AG08396 (cell line): ENCODE measurements at places on chromosomes 12 and 14.

- peak; percentile 51 for DNase-seq
Measured at GRCh38 chr12:56941299-56942017, 7.2 kb upstream of the SDR9C7 start.

GRCh38 chr12:26369588-26369987 is 174.2 kb downstream of the SSPN start:
- peak; percentile 65 for DNase-seq

DNA sequence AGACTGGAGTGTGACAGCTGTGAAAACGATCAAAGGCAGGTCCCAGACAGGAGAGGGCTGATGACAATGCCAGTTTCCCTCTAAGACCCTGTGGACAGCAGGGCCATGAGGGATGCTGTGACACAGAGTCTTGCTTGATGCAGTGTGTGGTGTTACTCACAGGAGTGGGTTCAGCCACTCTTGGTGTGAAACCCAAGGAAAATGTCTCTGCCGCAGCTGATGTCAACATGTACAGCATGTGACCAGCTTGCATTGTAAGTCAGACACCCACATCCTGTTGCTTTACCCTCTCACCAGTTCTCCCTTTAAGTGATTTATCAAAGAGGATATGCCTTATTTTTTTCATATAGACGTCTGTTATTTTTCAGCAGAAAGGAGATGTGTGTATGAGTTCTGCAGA is 268.6 kb downstream of the BTG1 start:
- DNase-seq, result no peak

DNA sequence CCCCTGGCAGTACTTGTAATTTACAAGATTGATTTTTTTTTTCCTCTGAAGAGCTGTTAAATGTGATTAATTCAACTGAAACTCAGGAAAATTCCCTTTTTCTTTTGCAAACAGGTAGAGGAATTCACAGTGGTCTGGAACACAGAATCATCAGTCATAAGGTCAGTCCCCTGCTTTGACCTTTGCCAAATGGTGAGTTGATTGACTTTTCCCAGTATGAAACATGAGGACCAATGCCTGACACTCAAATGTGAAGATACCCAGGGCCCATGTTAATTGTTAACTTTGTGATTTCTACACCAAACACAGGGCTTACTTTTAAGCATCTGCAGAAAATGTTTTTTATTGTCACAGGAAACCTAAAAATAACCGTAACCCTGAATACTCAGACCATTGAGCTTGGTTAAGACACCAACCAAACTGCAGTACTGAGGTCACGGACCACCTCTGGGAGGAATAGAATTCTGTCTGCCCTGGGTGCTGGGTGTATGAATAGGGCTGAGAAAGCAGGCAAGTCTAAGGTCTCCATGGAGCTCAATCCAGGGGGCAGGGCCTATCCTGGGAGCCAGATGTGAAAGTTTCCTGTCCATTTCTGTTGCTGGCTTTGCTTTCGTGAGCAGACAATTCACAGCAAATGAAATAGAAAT is 192.4 kb downstream of the TMX1 start:
- DNase-seq, result no peak

GRCh38 chr14:99352688-99353280 is 80.8 kb upstream of the BCL11B start:
- no peak for DNase-seq

DNA sequence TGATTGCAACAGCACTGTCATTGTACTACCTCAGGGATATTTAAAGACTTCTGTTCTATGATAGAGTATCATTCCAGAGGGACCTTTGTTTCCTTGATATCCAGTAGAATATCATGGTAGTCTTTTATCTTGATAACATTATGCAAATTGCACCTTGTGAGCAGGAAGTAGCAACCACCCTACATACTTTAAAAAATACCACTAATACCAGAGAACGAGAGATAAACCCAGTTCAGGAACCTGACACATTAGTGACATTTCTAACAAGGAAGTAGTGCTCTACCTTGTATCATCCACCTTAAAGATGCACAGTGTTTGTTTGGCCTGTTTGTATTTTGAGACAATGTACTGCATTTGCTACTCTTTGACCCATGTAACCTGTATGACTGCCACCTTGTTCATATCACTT is 8.8 kb upstream of the MAP4K5 start:
- no peak for DNase-seq

GRCh38 chr12:27782481-27782880 is 2.4 kb upstream of the MANSC4 start:
- DNase-seq, result no peak

DNA sequence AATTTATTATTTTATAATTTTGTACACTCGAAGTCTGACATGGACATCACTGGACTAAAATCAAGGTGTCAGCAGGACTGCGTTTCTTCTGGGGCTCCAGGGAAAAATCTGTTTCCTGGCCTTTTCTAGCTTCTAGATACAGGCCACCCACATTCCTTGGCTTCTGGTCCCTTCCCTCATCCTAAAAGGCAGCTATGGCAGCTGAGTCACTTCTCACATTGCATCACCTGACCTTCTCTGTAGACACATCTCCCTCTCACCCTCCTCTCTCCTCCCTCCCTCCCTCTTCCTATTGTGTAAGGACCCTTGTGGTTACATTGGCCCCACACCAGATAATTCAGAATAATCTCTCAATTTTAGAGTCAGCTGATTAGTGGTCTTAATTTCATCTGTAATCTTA is 92.4 kb downstream of the RPS6KA5 start:
- no peak for DNase-seq

- no peak for DNase-seq
Measured at GRCh38 chr12:127286281-127286680, 980.7 kb upstream of the TMEM132C start.

DNA sequence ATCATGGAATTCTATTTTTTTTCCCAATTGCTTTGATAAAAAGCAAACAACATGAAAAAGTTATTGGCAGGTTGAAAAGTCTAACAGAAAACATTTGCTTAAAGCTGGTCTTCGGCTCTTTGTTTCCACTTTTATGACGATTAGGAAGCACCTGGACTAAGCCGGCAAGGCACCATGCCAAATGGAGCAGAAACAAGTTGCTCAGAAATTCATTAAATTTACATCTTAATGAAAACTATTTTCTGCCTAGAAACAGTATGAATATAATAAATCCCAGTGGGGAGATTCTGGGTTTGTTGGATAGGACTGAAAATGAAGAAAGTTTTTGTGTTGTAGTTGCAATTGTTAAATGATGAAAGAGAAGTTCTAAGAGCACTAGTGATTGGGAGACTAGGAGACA is 51.4 kb upstream of the OR9K2 start:
- no peak for DNase-seq

GRCh38 chr12:96402061-96402460 is 1.8 kb upstream of the CDK17 start:
- DNase-seq, result no peak

- no peak for DNase-seq
Measured at GRCh38 chr14:75338398-75338797, 59.8 kb downstream of the FOS start.

DNA sequence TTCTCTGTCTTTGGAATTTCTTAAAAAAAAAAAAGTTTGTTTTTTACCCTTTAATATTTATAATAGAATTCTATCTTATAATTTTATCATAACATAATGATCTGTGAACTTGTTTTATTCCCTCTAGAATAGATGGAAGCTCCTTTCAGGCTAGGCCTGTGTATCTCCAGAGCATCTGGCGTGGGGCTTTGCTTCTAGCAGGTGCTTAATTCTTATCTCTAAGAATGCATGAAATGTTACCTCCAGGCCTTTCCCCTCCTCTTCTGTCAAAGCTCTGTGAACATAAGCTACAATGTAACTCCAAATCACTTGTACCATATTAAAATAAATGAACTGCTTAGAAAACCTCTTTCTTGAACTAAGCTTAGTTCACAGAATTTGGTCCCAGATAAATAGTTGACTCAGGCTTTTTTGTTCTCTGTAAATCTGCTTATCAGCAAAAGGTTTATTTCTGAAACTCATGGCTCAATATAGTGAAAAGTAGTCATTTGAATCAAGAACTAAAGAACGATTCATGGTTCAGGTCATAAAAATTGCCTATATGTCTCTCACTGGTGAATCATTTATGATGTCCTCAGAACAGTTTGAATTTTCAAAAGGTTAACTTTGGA is 407.1 kb downstream of the TRHDE start:
- DNase-seq, result no peak

- no peak for DNase-seq
Measured at GRCh38 chr14:73909681-73910080, 23.0 kb downstream of the ZNF410 start.

DNA sequence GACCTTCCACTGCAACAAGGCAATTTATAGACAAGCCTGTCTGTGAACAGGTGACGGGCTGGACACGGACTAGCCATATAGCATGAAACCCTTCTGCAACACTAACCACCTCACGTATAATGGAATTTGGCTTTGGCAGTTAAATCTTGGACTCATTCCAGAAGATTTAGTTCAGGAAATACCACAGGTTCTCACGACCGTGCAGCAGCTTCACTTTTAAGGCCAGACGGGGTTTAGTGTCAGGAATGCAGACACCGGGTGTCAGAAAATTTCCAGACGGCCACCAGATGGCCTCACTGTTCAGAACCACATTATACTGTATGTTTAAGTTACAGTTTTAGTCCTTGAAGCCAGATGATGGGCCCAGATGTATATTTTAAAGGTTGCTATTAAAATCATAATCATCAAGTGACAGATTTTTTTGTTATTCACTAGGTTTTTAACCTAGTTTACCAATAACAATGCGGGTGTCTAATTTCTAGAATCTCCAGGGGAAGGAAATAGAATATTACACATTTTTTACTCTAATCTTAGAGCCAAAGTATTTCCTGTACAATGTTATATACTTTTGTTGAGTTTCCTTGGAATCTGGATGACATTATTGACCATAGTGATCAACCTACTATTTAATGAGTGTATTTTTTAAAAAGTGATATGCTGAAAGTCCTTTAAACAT is 90.5 kb upstream of the TMPO start:
- DNase-seq, result peak; percentile 63

DNA sequence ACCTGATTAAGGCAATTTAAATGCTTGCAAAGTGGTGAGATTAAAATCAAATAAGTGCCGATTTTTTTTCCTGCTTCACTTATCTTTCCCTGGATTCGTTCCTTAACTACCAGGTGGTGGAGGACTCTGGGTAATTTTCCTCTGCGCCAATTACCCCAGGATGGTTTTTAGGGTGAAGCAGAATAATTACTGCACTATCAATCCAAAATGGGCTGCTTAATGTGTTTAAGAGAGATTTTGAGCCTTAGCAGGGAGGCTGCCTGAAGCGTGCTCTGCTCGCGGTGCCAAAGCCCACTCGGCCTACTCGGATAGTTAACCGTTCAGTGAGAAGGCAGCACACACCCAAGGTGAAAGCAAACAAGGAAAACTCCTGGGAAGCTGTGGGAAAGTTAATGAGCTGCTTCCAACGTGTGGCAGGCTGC is 274.9 kb upstream of the LMO3 start:
- no peak for DNase-seq

DNA sequence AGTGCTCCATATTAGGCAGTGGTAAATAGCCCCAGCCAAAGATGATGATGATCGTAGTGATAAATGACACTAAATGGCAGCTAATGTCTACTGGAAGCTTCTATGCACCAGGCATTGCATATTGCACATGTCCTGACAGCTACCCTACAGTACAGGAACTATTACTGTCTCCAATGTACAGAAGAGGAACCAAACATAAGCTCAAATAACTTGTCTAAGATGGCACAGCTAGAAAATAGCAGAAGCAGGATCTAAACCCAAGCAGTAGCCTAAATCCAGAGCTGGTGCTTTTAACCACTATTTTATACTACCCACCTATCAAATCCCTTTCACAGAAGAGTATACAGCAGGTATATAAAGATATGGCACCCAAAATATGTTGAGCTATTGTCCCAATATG is 28.9 kb downstream of the ESR2 start:
- no peak for DNase-seq

DNA sequence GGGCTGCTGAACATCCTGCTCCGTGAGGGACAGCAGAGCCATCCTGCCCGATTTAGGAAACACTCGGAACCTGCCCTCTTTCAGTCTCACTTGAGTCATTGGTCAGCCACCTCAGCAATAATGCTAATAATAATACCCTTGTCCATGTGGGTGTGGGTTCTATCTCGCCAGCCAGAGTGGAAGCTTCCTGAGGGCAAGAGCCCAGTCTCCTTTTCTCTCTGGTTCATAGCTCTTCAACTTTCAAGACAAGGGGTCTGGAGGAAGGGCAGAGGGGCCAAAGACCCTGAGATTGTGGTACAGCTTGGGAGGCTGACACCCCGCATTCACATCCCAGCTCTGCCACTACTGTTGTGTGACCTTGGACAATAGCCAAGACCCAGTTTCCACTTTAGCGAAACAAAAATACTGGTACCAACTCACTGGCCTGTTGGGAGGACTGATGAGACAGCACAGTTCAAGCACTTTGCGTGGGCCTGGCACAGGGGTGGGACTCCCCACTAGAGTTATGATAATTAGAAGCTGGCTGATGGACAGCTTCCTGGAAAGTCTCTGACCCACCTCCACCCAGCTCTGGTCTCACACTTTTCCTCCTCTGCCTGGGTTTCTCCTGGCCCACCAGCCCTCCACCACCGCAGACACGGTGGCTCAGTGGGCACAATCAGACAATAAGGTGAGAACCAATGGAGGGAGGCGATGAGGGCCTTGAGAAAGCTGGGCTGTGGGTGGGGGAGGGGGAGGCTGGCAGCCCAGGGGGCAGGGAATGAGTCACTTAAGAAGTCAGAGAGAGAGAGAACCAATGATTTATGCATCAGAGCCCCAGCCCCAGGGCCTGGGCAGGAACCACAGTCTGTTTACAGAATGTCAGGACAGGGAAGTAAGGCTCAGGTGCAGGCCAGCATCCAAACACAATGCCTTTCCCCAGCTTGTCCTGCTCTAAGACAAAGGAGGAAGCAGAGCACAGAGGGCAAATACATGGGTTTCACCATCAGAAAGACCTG is 9.6 kb downstream of the FAIM2 start:
- no peak for DNase-seq

DNA sequence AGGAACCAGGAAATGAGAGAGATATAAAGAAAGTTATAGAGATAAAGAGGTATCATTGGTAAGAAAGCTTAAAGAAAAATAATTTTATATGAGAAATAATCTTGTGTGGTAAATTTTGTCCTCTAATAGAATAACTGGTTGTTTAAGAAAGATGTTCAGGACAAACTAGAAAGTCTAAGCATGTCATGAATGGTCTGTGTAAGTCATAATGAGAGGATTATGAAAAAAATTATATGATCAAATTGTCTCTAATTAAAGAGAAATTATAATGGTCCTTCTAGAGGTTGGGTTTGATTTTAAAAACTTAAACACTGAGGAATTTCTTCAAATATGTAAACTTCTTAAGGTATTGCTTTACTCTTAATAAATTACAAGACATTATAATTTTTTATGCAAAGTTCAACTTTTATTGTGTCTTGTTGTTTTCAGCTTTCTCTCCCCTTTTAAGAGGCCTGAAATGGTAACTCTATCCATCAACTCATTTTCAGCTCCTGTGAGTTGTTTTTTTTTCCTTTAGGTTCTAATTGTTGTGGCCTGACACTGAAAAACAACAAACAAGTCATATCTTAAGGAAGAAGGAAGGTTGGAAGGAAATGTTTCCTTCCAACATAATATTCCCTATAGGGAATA is 88.2 kb upstream of the CNOT2 start:
- DNase-seq, result no peak
